A172 (cell line): ENCODE measurements at places on chromosomes 7 and 10. TPM values are rescaled to one million over a fixed set of nuclear protein-coding genes. Genes with fewer than 3 reads are reported as not detected.

DNA sequence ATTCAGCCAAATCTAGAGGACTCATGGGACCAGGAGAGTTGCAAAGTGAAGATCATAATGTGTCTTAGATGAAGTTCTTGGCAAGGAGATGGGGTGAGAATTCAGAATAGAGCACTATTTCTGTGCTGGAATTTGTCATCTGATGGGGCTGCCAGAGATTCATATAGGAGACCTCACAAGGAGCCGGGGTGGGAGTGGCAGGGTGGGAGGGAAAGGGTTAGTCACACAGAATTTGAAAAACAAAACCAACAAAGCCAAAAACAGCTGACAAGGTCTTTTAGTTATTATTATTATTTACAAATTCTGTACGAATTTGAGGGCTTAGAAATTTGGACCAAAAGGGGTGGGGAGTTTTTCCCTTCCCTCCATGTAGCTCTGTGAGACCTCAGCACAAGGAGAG lies 1.7 kb downstream of the SLC13A1 start:
- no peak for DNase-seq

DNA sequence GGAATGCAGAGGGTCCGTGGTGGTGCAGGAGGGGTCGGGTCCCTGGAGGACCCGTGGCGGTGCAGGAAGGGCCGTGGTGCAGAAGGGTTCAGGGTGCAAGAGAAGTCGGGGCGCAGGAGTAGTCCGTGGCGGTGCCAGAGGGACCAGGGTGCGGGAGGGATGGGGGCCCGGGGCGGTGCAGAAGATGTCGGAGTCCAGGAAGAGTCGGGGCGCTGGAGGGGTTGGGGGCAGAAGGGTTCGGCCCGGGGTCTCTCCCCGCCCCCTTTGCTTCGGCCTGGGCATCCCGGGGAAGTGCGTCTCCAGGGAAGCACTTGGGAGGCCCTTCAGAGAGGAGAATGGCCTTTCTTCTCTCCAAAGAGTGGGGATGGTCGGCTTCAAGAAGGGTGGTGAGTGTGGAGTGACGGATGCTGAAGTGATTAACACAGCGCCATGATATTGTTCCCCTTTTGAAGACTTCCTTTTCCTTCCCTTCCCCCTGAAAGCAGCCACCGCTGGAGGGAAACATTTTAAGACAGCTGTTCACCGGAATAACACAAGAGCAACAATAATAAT lies 997 bp downstream of the WDR37 start:
- DNase-seq = no peak

GRCh38 chr7:98399462-98399861 lies 1.4 kb downstream of the BAIAP2L1 start:
- no peak for DNase-seq

GRCh38 chr10:82618007-82618406 lies 743.0 kb downstream of the NRG3 start:
- DNase-seq = no peak

ZFAND2A gene
- 57.3 and 70.3 TPM in 2 replicates for total RNA-seq

AEBP1 gene
- total RNA-seq = 0.22 TPM in 1 of 2 replicates, not detected in the other

PTF1A gene
- total RNA-seq = not detected in 2 replicates

DNA sequence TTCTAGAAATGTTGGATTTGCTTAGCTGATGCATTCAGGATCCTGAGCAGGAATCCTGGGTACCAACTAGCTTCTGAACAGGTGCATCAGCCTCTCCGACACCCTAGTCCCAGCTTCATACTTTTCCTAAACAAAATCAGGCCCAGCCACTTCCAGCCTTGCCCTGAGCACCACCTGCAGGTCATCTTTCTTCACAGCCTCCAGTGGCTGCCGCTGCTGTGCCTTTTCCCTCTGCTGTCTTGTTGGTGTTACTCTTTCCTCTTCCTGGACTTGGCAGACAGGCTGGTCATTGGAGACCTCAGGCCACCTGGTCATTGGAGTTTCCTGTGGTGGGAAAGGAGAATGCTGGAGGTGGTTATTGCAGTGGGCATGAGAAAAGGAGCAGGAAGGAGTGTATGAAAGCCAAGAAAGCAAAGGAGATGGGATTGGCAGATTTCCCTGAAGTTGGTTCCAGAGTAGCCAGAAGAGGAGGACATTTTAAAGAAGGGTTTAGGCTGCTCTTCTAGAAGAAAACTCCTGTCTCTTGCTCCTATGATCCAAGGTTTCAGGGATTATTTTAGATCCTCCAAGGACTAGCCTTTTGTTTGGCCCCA lies 48.2 kb upstream of the NFKB2 start:
- DNase-seq = peak; percentile 49

- no peak for DNase-seq
These were observed 4.0 kb downstream of the CRYGN start for GRCh38 chr7:151435971-151436370.

GRCh38 chr7:99190359-99191009 lies 17.4 kb downstream of the KPNA7 start:
- no peak for DNase-seq

- no peak for DNase-seq
These were observed 51.9 kb downstream of the NEURL1 start for GRCh38 chr10:103545366-103545765.

GRCh38 chr7:98870807-98871491 lies 1.1 kb upstream of the TMEM130 start:
- DNase-seq = no peak

SUFU gene
- 3.7 and 4.9 TPM in 2 replicates for total RNA-seq

DNA sequence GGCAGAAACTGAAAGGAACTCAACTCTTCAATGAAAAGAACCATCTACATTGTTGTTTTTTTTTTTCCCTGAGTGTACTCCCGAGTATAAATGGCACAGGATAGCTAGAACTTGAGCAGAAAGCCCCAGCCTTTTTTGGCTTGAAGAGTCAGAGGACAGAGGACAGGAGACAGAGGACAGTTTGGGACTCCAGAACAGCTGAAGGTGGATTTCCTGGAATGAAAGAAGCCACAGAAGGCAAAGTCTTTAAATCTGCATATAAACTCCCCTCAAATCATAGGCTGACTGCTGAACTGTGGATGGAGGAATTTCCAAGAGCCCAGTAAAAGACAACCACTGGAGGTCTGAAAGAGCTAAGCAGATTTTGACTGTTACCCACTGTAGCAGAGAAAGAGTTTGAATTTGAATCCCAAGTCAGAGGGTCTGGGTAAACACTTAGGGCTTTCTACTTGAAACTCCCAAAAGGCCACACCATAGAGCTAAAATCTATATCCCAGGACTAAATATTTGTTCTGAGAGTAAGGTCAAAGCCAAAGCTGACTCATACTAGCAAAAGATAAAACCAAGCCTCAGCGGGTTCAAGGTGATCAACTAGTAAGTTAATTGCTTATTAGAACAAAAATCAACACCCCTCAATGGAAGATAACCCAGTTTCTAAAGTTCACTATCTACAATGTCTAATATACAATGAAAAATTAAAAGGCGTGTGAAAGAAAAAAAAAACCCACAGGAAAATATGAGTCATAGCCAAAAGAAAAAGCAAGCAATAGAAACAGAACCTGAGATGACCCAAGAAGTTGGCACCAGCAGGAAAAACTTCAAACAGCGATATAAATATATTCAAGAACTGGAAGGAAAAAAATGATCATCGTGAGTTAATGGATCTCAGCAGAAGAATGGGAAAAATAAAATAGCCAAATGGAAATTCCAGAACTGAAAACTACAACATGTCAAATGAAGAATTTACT lies 1.8 kb upstream of the OPN1SW start:
- peak; percentile 15 for DNase-seq

GRCh38 chr7:132996581-132997242 lies 85.2 kb downstream of the CHCHD3 start:
- DNase-seq = no peak

SPACDR gene
- total RNA-seq = 0.60 and 8.3 TPM in 2 replicates

DNA sequence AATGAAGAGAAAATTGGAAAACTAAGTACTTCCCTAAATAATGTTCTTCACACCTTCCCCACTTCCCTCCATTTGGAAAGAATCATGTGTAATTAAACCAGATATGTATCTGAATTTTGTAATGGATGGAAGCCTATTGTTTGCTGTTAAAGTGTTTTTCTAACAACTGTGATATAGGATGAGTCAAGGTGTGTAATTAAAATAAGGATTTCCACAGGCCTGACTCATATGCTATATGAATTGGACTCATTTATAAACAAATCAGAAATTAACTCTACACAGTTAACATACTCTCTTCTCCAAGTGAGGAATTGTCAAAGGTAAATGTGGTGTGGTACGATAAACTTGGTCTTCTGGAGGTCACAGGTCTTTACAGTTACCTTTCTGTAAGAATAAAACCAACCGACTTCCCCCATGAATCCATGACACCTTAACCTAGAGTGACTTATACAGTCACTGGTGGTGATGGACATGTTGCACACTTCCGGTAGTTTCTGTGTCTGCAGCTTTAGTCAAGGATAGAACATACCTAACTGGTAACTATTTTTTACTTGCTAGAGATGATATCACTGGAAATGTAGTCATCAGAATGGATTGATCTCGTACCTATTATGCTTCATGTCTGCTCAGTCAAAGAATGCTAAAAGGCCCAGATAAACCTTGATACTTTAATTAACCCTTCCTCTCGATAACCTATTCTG lies 12.8 kb downstream of the PNLIPRP3 start:
- no peak for DNase-seq

GRCh38 chr10:133464582-133465031 lies 10.9 kb downstream of the SCART1 start:
- no peak for DNase-seq

DNA sequence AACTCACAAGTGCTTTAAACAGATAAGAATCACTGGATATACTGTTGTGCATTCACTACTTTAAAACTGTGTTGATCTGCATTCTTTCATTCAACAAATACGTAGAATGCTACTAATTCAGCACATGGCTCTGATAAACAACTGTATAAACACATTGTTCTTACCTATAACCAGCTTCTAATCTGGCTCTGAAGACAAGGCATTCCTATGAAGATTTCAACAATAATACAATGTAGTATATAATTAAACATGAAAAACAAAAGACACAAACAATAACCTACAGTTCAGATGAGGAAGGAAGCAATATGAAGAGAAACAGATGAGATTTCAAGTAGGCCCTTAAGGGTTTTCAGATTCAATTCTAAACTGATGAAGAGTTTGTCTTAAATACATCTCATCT lies 31.1 kb upstream of the ANLN start:
- DNase-seq = no peak

LRRTM3 gene
- not detected in 2 replicates for total RNA-seq

EBLN1 gene
- not detected in 2 replicates for total RNA-seq

NACAD gene
- total RNA-seq = 5.9 and 6.6 TPM in 2 replicates

- DNase-seq = no peak
These were observed 144.5 kb downstream of the ADCY1 start for GRCh38 chr7:45718464-45719330.

AGBL3 gene
- 0.07 and 1.9 TPM in 2 replicates for total RNA-seq

DNA sequence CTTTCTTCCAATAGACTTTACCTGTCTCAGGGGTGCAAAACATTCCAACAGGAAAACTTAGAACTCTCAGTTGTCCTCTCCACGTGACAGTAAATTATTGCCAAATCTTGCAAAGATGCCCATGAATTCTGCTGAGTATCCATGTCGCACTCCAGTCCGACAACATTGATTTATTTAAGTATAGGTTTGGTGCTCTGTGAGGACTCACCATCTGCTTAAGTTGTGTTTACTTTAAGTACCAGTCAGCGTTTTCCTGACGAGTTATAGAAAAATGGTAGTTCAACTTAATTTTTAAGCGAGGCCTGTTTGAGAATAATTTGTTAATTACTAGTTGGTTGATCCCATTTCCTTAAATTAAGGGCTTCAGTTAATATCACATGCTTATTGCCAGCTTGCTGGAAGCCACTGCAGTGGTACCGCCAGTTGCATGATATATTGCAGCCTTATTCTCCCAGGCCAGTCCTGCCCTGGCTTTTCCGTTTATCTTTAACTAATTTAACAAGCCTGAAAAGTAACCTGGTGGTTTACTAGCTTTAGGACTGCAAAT lies 27.8 kb downstream of the CREB5 start:
- no peak for DNase-seq

NSUN6 gene
- total RNA-seq = 11.9 and 15.5 TPM in 2 replicates

CCL24 gene
- total RNA-seq = 6.0 TPM in 1 of 2 replicates, not detected in the other

CYP3A7 gene
- total RNA-seq = not detected in 2 replicates

SPAG6 gene
- not detected in 2 replicates for total RNA-seq

DNA sequence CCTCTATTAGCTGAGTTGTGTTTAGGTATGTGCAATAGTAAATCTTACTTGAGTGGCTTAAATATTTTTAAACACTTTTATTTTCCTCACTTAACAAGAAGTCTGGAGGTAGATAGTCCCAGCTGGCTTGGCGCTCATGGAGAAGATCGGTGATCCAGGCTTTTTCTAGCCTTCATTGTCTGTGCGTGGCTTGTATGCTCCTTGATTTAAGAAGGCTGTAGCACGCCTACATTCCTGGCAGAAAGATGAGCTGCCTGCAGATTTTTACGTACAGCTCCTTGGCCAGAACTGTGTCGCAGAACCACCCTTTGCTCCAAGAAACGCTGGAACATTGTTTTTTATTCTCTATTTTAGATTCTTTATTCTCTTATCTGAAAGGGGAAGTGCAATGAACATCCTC lies 284.1 kb downstream of the KIF20B start:
- no peak for DNase-seq

DNA sequence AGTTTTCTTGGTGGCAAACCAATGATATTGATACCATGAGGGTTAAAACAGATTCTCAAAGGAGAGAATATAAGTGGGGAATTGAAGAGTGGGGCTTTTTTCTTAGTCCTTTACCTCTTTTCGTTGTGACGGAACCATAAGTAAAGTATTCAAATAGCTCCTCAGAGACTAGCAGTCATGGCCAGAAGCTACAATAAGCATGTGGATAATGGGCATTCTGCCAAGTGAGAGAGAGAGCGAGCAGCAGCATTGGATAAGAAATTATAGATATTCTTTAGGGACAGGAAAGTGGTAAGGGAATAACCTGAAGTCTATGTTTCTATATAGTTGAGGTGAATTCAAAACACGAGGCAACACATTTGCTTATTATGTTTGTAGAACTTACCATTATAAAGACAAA lies 235.1 kb downstream of the SEMA3E start:
- no peak for DNase-seq

DNA sequence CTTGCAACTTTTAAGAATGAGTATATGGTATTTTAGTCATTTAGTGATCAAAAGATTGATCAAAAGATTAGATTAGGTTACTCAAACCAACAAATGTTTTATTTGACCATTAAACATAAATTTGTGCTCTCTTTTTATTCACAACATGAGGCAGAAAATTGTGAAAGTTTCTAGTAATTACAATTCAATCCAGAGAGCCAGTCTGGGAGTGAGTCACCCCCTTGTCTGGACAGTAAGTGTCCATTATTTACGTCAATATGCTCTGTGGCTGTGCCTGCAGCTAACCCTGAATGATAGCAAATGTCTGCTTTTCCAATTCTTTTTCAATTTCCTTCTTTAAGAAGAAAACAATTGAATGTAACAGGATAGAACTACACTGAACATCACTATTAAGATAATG lies 27.9 kb downstream of the GNG11 start:
- DNase-seq = peak; percentile 55

NUTM2E gene
- total RNA-seq = 0.07 TPM in 1 of 2 replicates, not detected in the other

UTF1 gene
- not detected in 2 replicates for total RNA-seq

STEAP1B gene
- not detected in 2 replicates for total RNA-seq

GRCh38 chr10:107545717-107546116 lies 381.2 kb upstream of the SORCS1 start:
- DNase-seq = no peak
